ENCODE measurements at places on chromosomes 7 and 10.

DNA sequence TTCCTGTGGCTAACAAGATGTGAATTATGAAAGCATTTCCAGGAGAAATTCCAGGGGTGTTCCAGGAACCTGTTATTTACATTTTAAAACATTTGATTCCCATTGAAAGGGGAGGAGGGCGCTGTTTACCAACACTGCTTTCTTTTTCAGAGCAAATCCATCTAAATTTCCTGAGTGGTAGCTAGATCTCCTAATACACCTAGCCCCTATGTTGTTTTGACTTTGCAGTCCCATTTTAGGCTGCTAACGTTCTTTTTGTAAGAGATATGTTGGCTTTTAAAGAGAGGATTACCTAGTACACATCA lies 130.8 kb downstream of the TCF7L2 start:
- DNase-seq, result no peak

GRCh38 chr7:89029864-89030263 lies 234.3 kb upstream of the TEX47 start:
- DNase-seq, result no peak

DNA sequence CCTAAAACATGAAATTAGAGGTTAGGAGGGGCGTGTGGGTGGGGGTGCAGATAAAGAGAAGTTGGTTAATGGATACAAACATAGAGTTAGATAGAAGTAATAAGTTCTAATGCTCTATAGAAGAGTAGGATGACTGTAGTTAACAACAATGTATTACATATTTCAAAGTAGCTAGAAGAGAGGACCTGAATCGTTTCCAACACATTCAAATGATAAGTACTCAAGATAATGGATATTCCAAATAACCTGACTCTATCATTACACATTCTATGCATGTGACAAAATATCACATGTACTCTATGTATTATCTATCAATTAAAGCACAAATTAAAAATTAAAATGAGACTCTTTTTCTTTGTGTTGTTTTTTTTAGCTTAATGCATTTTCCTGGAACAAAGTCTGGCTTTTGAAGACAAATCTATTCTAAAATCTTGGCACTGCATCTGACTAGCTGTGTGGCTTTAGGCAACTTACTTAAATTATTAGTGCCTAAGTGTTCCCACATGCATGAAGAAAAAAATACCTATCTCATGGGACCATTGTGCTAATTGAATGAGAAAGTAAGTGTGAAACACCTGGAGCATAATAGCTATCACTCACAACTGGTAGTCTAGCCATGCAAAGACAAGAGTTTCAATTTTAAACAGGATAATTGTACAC lies 75.7 kb downstream of the SEMA3C start:
- no peak for DNase-seq

GRCh38 chr7:77917500-77918262 lies 119.1 kb downstream of the PHTF2 start:
- DNase-seq, result no peak

DNA sequence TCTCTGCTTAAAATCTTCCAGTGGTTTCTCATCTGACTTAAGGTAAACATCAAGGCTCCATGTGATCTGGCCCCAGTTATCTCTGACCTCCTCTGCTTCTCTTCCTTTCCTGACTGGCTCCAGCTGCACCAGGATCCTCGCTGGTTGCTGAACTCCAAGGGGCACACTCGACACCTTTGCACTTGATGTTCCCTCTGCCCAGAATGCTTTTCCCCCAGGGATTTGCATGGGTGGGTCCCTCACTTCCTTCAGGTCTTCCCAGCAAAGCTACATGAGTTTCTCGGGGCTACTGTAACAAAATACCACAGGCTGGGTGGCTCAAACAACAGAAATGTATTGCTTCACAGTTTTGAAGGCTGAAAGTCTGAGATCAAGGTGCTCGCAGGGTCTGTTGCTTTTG lies 166.0 kb upstream of the CDCA7L start:
- no peak for DNase-seq

DNA sequence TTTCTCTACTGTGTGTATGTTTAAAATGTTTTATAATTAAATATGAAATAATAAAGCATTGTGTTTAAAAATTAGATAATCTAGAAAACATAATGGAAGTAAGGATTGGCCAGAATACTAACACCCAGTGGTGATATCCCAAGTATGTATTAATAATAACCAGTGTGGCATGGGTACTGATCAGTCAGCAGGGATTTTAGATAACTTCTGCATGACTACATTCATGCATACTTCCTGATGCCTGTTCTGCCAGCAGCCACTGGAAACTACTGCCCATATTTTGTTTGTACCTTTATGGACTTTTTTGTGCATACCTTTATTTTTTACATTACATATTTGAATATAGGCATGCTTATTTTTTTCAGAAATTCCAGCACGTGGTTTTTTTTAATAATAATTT lies 156.6 kb upstream of the TMEM196 start:
- DNase-seq, result no peak

DNA sequence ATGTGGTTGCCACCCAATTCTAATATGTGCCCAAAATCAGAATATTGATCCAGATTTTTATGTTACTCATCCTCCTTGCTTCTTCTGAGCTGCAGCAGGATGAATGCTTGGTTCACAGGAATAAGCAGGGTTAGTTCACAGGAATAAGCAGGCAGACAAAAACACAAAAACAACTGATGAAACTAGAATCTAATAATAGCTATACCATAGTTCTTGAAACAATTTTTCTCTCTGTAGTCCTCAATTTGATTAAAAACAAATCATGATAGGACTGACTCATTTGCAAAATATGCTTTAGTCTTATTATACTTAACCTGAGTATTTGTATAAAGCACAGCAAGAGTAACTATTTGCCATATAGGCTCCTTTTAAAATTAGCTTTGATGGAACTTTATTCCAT lies 24.4 kb upstream of the ARHGAP12 start:
- DNase-seq, result no peak

- no peak for DNase-seq
Measured at GRCh38 chr10:94194256-94194655, 168.5 kb downstream of the NOC3L start.

GRCh38 chr7:66696774-66697191 lies 43.8 kb upstream of the RABGEF1 start:
- no peak for DNase-seq

DNA sequence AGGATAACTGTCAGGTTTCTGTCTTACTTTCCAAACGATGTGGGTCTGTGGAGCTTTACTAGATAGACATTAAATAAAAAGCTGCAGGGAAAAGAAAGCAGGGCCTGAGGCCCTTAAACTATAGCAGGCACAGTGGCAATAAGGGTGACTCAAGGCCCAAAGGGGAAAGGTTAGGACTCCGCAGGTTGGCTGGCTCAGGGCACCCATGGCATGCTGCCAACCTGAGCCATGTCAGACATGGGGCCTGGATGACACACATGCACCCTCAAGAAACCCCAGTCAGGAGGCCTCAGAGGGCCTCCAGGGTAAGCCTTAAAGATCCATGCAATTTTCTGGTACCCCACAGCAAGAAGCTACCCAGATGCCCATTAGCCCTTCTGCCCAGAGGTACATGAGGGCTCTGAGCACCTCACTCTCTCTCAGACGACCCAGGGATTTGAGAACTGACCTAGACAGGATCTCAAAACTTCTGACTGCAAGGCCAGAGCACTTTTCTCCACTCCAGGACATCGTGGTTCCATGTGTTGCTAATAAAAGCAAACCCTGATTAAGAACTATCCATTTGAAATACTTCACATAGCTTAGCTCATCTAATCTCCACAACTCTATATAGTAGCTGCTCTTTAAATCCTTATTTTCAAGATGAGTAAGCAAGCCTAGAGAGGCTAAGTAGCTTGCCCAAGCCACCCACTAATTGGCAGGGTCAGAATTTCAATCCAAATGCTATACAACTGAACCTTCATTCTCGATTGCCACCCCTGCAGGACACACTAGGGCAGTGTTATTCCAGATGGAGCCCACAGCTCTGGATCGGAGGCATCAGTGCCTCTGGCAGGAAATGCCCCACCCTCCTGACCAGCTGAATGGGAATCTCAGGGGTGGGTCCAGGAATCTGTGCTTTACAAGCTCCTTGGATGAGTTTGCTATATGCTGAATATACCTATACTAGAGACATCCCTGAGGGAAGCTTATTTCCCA lies 132.5 kb upstream of the EFCAB10 start:
- DNase-seq, result no peak

DNA sequence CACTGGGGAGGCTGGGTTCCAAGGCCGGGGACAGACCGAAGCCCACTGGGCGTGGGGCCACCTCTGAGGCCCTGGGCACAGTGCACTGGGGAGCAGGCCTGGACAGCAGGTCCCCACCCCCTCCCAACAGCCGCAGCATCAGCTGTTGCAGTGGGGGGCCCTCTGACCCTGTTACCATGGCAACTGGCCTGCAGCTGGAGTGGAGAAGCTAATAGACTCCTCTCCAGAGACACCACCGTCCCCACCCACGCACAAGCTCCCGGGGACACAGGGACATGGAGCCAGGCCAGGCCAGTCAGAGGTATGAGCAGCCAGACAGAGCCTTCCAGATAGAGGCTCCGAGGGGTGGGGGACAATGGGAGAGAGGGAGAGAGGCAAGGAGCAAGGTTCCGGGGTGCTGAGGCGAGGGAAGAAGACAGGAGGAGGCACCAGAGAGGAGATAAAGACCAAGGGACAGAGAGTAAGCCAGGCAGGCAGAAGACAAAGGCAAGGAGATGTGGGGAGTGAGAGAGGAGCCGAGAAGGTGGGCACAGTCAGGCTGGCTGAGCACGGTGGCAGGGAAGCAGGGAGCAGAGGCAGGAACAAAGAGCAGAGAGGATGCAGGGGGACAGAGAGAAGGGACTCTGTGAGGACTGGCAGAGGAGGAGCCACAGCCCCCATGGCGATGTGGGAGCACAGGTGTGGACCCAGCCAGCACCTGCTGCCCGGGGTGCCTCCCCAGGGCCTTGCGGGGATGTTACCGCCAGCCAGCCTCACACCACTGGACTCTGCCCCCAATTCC lies 6.7 kb downstream of the KCNH2 start:
- no peak for DNase-seq

All from HuH-7 (cell line).